ENCODE measurements at places on chromosomes 2 and 18.

DNA sequence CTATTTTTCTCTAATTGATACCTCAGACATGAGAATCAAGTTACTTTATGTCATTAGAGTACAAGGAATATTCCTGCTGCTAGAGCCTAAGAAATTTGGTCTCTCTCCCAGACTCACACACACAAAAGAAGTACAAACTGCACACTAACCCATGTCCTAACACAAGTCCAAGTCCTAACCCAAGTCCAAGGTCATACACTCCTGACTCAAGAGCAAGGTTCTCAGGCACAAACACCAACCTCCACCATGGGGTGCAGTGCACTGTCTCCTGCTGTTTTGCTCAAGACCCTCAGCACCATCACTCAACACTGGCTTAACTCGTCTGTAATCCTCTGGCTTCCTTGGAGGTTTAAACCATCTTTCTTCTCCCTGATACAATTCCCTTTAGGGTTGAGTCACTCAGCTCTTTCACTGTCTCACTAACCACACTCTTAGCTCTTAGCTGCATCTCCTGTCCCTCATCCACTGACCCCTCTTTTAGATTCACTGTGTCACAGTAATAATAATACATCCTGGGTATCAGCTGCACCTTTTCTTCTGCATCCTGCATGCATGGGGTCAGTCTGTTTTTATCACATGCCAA, 129.8 kb downstream of the BCL2L11 start:
- DNase-seq: no peak

GRCh38 chr18:71249791-71250190, 960.9 kb downstream of the SOCS6 start:
- no peak for DNase-seq

GRCh38 chr18:41058351-41059125, 896.5 kb upstream of the PIK3C3 start:
- no peak for DNase-seq

DNA sequence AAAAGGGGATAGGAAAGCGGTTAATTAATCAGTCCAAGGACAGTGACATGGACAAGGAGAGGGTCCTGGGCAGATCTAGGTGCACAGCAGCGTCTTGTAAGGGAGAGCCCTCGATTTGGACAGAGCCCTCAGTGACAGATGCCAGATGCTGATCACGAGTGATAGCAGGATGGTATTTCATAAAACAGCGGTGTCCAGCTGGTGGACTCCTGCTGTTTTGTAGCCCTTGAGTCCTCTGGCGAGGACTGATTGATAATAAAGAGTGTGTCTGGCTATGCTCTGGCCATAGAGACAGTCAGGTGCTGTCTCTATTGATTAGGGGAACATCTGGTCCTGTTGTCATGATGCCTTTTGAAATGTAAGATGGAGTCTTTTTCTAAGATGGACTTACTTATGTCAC, 180.7 kb downstream of the NCK2 start:
- no peak for DNase-seq

DNA sequence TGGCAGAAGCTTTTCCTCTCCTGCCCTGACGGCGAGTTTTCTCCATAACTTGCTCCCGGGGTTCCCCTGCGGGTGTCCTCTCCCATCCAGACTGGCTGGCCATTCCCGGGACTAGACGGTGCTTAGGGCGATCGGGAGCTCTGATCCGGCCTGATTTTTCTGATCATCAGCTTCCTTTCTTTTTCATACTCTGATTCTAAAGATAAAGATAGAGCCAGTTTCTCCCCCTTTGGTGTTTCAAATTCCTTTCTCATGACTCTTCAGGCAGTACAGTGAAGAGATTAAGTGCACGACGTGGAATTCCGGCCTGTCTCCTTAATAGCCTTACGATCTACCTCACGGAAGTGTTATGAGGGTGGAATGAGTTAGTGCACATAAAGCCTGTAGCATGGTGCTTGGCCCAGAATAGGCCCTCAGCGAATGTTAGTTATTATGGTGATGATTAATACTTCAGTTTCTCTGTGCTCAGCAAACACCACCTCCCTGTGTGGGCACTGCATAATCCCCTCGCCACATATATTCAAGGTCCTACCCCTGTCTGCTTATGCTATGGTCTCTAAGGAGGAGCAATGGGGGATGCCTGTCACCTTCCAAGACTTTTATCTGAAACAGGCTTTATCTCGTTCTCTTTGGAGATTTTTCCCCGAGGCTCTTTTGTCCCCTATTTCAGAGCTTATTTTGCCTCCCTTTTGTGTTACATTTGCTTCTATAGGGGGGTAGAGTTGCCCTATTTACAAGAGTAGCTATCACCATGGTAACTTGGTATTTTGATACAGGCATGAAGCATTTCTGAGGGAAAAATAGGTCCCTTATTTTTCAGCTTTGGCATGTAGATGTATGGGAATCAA, 254.8 kb downstream of the CDH2 start:
- DNase-seq: no peak

- DNase-seq: no peak
These were observed 1130.3 kb downstream of the DPP10 start for GRCh38 chr2:115572746-115573145.

DNA sequence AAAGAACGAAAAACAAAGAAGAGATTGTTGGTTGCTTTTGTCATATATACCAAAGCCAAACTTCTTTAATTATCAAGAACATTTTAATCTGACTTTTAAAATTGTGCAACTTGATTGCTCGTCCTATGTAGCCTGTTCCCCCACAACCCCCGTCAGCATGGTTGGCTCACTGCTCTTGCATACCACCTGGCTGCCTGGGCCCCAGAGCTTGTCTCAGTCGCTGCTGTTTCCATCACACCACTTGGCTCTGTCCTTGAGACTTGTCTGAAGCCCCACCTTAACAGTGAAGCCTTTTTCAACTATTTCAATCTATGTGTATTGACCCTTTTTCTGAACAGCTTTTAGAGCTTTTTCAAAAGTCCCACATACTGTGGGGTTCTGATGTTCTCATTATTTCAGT, 270.8 kb downstream of the ZNF407 start:
- DNase-seq: no peak

GRCh38 chr2:65901756-65902155, 469.4 kb upstream of the SPRED2 start:
- no peak for DNase-seq

DNA sequence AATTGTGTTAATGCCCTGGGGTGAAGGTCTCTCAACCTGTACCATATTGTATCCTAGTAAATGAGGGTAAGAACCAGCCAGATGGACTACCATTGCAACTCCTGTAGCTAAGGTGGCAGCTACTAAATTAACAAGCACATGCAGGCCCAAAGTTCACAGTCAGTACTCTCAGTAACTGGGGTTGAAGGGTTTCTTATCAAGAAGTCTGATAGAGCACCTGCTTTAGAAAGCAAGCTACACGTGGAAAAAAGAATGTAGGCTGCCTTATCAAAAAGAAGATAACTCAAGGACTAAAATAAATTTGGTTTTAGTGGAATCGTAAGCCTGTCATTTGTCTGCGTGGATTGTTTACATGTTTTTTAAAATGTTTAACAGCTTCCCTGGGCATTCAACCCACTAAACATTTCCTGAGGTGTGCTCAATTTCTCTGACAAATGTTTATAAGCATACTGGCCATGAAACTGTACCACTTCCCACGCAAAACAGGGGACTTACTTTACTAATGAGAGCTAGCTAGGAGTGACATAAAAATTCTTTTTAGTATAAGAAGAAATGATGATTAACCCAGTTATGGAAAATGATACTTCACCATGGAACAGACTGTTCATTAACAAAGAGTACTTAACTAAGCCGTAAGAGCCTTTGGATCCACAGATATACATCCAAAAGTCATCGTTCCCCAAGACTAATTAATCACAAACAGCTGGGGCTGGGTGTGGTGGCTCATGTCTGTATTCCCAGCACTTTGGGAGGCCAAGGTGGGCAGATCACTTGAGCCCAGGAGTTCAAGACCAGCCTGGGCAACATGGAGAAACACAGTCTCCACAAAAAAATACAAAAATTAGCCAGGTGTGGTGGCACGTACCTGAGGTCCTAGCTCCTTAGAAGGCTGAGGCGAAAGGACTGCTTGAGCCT, 36.5 kb downstream of the LPIN2 start:
- DNase-seq: no peak

- no peak for DNase-seq
These were observed 6.8 kb downstream of the ITM2C start for GRCh38 chr2:230871361-230872150.

DNA sequence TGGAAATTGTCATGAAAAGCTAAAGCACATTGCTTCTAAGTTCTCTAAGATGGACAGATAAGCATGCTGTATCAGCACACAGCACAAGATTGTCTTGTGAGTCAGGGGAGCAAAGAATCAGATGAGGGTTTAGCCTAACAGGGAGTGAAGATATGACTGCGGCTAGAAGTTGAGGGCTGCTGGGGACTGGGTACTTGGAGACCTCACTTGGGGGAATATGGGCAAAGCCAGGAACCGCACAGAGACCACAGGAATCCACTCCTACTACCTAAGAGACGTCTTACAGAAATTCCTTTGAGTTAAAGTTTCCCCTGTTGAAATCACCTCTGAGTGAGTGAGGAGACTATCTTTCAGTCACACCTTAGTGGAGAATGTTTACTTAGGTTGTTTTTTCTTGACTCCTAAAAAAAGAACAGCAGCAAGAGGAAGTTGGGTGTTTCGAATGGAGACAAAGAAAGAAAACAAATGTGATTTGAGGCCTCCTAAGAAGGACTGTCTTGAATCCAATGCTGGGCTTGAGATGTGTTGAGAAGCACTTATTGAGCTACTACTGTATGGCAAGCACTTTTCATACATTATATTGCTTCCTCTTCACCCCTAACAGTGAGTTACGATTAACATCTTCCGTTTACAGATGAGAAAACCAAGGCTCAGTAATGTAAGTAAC, 100.7 kb downstream of the ANKRD44 start:
- DNase-seq: no peak

- DNase-seq: no peak
These were observed 490.2 kb upstream of the KLHL29 start for GRCh38 chr2:22894761-22895160.

DNA sequence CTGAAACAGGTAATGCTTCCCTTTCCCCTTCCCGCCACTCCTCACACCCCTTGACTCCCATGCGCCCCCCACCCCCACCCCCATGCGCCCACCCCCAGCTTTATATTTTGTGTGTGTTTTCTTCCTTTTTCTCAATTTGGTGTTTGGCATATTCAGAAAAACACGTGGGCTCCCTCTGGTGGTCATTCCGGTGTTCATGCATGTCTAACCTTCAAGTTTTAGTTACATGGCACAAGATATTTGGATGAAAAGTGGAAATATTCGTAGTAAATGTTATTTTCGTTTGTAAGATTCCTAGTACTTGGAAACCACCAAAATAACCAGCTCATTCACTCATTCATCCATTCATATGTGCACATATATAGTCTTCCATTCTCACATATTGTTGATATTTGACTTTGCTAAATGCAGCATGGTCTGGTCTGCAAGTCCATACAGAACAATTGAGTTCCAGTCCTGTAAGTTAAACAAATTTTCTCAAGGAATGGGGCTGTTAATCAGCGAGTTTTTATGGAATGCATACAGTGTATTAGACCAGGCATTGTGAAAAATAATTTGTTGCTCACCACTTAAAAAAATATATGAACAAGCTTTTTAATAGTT, 143.6 kb upstream of the MAP3K20 start:
- peak; percentile 22 for DNase-seq

GRCh38 chr2:29192526-29192925, 77.3 kb downstream of the CLIP4 start:
- no peak for DNase-seq

All from activated T-helper 1 cell treated with anti-CD3 and anti-CD28 coated beads, Interleukin-2, amount 50 U/mL, for 16 hours (primary cell).